ENCODE measurements at places on chromosomes 13 and 19. TPM values are rescaled to one million over a fixed set of nuclear protein-coding genes. Genes with fewer than 3 reads are reported as not detected.

DNA sequence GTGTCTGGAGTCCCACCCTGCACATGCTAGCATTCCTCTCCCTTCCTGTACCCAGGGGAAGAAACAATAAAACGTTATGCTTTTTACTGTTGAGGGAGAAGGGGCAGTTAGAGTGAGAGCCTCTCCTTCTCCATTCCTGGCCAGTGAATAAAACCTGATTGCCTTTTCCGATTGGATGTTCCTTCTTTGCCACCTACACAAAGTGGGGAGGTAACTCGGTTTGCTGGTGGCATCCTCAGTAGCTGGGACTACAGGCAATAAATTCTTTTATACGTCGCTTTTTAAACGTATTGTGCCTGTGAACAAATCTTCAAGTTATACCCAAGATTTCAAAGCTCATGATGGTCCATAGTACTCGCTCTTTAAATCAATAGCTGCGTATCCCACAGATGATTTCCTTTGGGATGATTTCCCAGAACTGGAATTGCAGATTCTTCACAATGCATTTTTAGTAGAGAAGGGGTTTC is 660 bp upstream of the MVB12A start:
- no peak for DNase-seq

GRCh38 chr19:2187159-2187558 is 23.4 kb downstream of the DOT1L start:
- no peak for DNase-seq

DNA sequence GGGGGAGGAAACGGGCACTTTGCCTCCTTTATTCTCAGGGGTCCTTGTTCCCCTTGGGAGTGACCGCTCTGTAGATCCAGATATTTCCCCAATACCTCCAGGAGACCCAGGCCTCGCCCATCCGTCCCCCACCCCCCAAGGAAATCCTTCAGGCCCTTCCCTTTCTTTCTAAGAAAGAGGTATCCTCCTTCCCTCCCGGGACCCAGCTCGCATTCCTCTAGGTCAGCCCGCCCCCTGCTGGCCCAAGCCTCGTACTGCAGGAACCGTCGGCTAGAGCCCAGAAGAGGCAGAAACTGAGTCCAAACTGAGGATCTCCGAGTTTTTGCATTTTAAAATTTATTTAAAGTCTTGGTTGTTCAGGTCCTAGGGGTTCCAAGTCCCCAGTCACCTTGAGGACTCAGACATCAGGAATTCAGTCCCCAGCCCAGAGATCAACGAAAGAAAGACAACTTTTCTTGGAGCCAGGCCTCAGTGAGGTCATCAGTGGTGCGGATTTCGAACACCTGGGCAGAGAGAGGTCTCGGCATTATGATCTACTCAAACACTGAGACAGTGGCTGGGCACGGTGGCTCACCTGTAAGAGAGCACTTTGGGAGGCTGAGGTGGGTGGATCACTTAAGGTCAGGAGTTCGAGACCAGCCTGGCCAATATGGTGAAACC is 7.5 kb upstream of the LRFN1 start:
- peak; percentile 89 for DNase-seq

DNA sequence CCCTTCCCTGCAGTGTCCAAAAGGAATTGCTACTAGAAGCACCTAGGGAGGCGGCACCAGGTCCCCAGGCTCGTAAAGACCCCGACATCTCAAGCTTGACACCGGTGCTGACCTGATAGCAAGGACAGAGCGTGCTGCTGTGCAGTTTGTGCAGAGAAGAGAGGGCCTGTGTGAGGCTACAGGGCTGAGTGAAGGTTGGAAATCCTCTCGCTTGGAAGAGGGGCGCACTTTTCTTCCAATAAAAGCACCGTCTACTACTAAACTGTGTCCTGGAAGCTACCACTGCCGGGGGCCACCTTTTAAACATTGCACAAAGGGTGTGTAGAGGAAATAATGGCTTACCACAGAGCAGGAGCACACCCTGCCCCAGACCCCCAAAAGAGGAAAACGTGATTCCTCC is 11.0 kb downstream of the TMEM272 start:
- DNase-seq, result no peak

GRCh38 chr13:45063261-45063860 is 56.9 kb upstream of the GTF2F2 start:
- DNase-seq, result no peak

DNA sequence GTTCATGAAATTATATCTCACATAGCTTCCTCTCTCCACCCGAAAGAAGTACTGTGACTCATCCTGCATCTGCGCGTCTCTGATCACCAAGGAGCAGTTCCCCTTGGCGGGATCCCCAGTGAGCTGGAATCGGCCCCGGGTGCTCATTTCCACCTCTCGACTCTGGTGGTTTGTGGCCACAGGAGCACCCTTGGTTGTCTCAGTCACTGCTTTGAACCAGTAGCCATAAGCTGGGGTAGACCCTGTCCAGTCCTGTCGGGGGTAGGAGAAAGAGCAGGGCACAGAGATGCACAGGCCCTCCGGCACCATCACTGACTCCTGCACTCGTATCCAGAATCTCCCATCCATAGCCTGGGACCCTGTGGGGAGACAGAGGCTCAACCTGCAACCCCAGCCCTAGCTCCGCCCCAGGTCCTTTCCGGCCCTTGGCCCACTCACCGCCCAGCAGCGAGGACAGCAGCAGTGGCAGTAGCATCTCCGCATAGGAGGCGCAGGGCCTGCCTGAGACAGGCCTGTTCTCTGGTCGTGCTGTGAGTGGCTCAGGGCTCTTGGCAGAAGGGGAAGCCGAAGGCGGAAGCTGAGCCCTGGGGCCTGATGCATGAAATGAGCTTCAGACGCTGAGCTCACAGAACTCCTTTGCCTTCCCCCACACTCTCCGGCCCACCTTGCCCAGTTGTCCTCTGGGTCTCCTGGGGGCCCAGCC is at the start of gene SIGLEC10:
Gene SIGLEC10, minus strand, starts transcription at position 536 of the 703 bp plus-strand sequence. Its CDS starts 61 bp downstream, at position 475.
- DNase-seq, result no peak

GRCh38 chr19:10104665-10105508 is 1.3 kb upstream of the PPAN start:
- DNase-seq, result no peak

The SPRED3 gene
- 0.58 TPM for polyA plus RNA-seq

The CD79A gene
- polyA plus RNA-seq, result 0.71 TPM

The OR7C1 gene
- polyA plus RNA-seq, result not detected

Data from muscle of arm (tissue), 14 donors.